Activated CD4-positive, alpha-beta memory T cell treated with anti-CD3 and anti-CD28 coated beads for 36 hours (primary cell): ENCODE measurements at places on chromosomes 3 and 15.

DNA sequence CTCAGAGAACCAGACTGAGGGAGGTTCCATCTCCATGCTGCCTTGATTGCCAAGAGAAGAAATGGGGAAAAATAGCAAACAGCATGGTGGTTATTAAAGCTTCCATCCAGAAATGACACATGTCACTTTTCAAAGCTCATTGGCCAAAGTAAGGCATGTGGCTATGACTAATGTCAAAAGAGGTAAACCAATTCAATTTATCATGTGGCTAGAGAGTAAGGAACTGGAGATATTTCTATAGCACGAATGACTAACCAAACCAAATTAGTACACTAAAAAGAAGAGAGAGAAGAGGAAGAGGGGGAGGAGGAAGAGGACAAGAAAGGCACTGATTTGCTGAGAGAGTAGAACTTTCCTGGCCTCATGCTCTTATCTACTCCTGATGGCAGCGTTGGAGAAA lies 115.2 kb upstream of the SLC6A11 start:
- no peak for DNase-seq

- no peak for DNase-seq
These were observed 14.9 kb upstream of the TMCC1 start for GRCh38 chr3:129908417-129908816.

DNA sequence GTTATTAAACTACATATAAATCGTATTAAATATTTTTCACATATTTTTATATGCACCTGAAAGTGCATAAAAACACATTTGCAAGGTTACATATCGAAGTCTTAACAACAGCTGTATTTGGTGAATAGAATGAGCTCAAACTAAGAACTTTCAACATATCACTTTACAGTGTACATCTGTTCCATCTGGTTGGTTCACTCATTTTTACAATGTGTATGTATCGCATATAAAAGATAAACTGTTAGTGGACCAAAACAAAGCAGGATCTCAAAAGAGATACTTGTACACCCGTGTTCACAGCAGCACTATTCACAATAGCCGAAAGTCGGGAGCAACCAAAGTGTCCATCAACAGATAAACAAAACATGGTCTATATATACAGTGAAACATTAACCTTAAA lies 55.8 kb downstream of the TBL1XR1 start:
- DNase-seq = no peak

GRCh38 chr3:184338511-184338945 lies 1.1 kb downstream of the FAM131A start:
- peak; percentile 41 for DNase-seq

DNA sequence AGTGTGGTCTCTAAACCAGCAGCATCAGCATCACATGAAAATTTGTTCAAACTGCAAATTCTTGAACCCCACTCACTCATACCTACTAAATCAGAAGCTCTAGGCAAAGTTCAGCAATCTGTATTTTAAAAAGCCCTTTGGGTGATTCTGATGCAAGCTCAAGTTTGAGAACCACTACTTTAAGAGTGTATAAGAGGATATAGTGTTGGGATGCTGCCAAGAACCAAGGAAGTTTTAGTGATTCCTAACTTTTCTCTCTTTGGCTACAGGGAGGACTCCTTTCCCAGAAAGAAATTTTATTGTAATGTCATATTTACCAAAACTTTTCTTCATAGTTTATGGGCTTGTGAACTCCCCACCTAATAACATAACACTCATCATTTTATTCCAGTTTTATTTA lies 422.2 kb downstream of the TBC1D5 start:
- DNase-seq = no peak

DNA sequence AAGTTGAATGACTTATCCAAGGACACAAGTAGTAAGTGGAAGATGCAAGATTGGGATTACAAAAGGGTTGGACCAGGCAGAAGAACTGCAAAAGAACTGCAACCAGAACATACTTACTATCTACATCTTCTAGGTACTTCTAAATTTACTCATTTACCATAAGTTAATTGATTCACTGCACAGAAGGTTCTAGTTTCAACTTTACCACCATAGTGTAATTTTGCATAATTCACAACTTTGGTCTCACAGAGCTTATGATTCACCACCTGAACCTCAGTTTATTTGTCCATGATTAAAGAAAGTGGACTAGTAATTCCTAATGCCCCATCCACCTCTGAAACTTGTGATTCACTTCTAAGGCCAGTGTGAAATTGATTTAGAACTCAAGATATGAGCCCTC lies 236.8 kb upstream of the UBE2E2 start:
- DNase-seq = no peak

- DNase-seq = no peak
These were observed 615.8 kb upstream of the ZNF385D start for GRCh38 chr3:22366781-22367180.
